ENCODE measurements at places on chromosomes 5 and 9. TPM values are rescaled to one million over a fixed set of nuclear protein-coding genes. Genes with fewer than 3 reads are reported as not detected.

CDC42SE2 gene
- 46.8 TPM for total RNA-seq

FUBP3 gene
- 51.9 TPM for total RNA-seq

TMEM215 gene
- total RNA-seq, result not detected

GRCh38 chr5:122291000-122291901, 20.8 kb upstream of the SNCAIP start:
- no peak for DNase-seq
